H9 (cell line): ENCODE measurements at places on chromosomes 16 and 17. TPM values are rescaled to one million over a fixed set of nuclear protein-coding genes. Genes with fewer than 3 reads are reported as not detected.

The KRTAP4-1 gene
- total RNA-seq: not detected in 2 replicates

The TSPAN10 gene
- 1.2 and 1.4 TPM in 2 replicates for total RNA-seq

The NOXO1 gene
- total RNA-seq: 1.3 and 1.7 TPM in 2 replicates

The ENPP7 gene
- not detected in 2 replicates for total RNA-seq

The MYH1 gene
- not detected in 2 replicates for total RNA-seq
